ENCODE measurements at places on chromosomes 16 and 17.
A peak's percentile ranks its signal among the peaks of the same experiment; 100 is the strongest.

GRCh38 chr16:22364241-22364640 is 10.2 kb downstream of the CDR2 start:
- DNase-seq, result no peak

DNA sequence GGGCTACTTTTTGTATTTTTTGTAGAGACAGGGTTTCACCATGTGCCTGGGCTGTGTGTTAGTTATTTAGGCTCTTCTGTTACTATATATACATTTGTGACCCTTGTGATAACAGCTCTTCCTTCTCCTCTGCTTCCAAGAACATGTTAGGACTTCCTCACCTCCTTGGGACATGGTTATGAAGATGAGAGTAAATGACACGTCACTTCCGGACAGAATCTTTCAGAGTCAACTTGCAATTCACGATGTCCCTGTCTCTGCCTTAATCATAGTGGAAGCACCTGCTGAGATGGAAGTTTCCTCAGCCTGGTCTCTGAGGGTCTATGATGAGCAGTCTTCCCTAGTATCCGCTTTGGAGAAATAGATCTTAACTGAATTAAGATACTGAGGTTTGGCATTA is 42.9 kb downstream of the CCDC42 start:
- DNase-seq, result no peak

DNA sequence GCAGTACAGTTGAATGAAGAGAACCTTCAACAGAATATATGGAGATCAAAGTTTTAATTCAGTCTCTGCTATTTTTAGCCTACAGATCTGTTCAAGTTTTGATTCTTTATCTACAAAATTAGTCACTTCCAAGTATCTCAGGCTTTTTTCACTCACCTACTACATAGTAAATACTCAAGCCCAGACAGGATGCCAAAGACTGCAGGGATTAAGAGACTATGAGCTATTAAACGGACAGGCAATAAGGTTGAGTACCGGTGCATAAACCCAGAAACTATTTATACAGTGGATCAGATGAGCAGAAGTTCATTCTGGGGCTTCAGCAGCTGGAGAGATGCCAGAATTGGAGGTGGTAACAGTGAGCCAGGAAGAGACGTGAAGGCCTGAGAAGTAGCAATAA is 18.7 kb upstream of the OR3A1 start:
- no peak for DNase-seq

DNA sequence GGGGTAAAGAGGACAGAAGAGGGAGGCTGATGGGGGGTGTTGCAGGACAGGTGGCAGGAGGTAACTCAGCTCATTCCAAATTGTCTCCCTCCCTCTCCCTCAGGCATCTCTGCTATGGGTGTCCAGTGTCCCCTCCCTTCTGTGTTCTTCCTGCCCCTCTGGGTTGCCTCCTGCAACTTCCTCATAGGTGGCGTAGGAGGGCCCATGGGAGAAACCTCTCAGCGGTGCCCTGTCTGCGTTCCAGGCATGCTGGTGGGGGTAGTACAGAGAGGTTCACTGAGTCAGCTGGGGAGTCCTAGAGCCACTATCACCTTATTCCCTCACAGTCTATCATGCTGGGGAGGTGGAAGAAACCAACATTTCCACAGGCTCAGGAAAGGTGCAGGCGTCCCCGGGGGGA is 14.7 kb upstream of the ODF4 start:
- no peak for DNase-seq

GRCh38 chr17:70265471-70265870 is 96.1 kb downstream of the KCNJ2 start:
- no peak for DNase-seq

GRCh38 chr17:21034340-21035235 is 8.2 kb downstream of the USP22 start:
- no peak for DNase-seq

DNA sequence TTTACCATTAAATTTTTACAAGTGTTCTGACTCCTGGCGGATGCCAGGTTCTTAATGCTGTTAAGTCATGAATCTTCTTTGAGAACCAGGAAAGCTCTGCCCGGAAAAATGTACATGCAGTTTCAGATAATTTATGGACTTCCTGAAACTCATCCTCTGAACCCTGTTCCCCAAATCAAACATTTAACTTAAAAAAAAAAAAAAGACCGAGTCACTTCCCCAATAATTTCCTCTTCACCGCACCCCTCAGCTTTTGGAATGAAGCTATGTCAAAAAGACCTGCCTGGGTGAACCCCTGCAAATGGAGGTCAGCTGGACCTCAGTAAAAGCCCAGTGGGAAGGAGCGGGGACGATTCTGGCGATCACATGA is 15.0 kb downstream of the ZNF232 start:
- DNase-seq, result no peak

DNA sequence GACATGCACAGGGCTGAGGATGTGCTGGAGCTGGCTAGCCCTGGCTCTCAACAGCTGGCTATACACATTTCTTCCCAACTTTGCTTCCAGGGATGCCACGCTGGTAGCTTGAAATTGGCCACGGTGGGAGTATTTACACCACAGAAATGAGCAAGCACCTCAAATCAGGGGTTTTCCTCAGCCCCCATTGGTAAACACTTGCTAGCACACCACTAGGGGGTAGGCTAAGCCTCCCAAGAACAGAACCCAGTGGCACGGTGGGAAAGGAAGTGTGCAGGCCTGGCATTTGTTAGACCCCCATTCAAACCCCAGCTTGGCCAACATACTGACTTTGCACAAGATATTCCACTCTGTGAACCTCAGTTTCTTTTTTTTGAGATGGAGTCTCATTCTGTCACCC is 12.9 kb downstream of the DRC3 start:
- DNase-seq, result no peak

DNA sequence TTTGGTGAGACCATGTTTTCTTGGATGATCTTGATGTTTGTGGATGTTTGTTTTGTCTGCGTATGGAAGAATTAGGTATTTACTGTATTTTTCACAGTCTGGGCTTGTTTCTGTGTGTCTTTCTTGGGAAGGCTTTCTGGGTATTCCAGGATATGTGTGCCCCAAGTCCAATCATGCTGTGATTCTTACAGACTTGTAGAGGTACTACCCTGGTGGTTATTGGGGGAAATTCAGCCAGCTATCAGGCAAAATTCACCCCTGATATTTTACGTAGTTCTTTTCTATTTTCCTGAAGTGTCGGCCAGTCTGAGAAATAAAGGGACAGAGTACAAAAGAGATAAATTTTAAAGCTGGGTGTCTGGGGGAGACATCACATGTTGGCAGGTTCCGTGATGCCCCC is 33.4 kb upstream of the ARL4D start:
- no peak for DNase-seq

DNA sequence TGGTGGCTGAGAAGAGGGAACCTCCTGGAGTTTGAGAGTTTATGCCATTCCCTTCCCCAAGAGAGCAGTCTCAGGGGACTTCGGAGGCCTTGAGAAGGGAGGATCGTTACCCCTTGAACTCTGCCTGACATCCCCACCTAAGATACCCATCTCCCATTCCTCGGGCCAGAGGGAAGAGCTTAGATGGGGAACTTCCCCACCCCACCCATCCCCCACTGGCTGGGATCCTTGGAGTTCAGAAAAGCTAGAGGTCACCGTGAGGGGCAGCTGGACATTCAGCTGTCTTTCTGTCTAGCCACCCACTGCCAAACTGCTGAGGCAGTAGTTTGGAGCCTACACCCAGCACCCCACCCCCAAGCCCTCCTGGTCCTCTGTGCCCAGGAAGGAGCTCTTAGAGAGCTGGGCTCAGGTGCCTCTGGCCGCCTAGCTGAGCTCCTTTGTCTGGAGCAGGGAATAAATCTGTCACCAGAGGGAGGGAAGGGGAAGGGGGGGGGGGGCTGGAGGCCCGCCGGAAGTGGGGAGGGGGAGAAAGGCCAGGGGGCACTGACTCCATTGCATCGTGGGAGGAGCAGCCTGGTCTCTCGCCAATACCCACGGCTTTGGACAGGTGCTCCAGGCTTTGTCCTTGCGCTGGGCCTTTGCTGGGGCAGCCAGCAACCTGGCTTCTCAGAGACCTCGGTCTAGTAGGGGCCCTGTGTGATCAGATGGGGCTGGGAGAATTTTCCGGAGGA is 1.0 kb downstream of the HSD11B2 start:
- DNase-seq, result no peak

DNA sequence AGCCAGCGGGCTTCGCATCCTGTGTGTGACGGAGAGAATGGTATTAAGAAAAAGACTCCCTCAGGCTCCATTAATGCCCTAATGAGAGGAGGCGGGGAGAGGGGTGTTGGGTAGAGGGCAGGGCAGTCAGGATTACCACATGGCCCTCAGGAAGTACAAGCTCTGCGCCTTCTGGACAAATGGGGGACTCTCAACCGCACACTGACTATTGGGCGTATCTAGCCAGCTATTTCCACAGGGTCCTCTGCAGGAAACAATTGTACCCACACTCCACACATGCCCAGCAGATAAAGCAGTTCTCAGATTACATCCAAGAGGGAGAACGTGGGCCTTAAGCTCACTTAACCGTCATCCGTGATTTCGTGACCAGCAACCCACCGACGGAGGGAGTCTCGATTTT is 14.7 kb downstream of the NXN start:
- DNase-seq, result no peak

DNA sequence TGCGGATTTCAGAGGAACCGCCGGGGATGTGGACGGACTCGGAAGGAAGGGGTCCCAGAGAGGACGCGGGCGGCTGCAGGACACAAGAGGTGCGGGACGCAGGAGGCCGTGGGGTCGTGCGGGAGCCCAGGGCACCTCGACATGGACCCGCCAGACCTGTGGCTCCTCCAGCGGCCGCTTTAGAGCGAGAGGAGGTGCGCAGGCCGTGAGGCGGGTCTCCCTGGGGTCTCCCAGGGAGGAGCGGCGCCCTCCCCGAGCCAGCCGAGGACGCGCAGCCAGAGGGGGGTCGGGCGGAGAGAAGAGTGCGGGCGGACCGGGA is 6.8 kb upstream of the FLYWCH1 start:
- DNase-seq, result peak; percentile 29

- no peak for DNase-seq
Measured at GRCh38 chr17:7557775-7558543, 591 bp upstream of the TNFSF13 start.

DNA sequence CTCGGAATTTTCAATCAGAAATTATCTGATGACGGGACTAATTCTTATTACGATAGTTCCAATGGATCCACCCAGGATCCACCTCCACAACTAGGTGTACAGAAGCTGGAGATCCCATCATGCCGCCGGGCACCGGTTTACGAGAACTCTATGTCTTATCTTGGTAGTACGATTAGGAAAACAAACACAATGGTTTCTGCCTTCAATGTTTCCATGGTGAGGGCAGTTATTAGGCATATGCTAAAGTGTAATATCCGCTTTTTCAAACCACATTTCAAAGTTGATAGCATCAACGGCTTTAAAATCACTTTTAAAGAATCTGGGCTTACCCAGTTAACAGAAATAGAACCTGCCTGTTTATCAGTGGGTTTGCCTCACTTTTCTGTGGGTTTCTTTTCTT is 705.7 kb downstream of the MAF start:
- no peak for DNase-seq

GRCh38 chr17:75086496-75087181 is 1.1 kb upstream of the SLC16A5 start:
- DNase-seq, result no peak

GRCh38 chr16:72099377-72099818 is 5.8 kb downstream of the DHX38 start:
- peak; percentile 29 for DNase-seq

DNA sequence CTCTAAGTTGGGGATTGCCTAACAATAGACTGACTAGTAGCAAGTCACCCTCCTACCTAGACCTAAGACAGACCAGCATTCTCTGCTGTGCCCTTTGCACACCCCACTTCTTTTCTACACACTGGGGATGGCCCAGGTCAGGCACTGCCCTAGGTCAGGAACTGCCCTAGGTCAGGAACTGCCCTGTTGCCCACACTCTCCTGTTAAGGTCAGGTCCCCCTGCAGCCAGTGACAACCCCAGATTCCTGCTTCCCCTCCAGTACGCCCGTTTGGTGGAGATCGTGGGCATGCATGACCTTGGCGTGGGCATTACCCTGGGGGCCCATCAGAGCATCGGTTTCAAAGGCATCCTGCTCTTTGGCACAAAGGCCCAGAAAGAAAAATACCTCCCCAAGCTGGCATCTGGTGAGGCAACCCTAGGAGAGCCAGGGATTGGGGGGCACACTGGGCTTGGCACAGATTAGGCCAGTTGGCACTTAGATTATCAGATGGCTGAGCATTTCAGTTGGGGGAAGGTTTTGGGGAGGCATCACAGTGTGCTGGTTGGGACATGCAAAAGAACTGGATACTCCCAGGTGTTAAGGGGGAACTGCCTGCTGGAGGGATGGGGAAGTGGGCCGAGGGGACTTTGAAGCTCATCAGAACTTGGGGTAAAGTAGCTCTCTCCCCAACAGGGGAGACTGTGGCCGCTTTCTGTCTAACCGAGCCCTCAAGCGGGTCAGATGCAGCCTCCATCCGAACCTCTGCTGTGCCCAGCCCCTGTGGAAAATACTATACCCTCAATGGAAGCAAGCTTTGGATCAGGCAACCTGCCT is 1.7 kb downstream of the ACADVL start:
- DNase-seq, result no peak

- no peak for DNase-seq
Measured at GRCh38 chr17:12973496-12974004, 44.3 kb downstream of the ELAC2 start.

DNA sequence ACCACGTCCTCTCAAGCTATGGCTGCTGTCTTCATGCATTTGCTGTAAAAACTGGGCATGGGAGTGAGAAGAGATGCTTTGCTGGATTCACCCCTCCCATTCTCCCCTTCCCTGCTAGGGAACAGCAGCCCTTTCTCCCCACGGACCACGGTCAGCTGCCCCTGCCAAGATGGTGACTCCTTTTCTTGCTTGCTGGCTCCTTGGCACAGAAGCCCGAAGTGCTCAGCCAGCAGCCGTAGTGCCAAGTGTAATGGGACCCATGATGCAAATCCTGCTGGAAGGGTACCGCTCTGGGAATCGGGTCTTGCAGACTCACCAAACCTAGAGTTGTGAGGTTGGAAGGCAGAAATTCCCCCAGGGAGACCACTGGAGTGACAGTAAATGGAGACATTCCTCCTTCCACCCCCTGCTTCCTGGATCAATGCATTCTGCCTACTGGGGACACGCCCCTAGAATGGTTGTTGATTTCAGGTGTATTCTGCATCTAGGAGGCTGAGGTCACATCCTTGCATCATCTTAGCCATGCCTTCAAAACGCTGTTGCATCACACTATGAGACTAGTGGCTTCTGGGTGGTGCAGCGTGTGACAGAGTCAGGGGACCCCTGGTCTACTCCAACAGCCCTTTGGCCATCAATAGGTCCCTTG is 63.0 kb upstream of the CBX4 start:
- DNase-seq, result peak; percentile 9

GRCh38 chr17:80839970-80840369 is 151.7 kb upstream of the CHMP6 start:
- DNase-seq, result no peak

DNA sequence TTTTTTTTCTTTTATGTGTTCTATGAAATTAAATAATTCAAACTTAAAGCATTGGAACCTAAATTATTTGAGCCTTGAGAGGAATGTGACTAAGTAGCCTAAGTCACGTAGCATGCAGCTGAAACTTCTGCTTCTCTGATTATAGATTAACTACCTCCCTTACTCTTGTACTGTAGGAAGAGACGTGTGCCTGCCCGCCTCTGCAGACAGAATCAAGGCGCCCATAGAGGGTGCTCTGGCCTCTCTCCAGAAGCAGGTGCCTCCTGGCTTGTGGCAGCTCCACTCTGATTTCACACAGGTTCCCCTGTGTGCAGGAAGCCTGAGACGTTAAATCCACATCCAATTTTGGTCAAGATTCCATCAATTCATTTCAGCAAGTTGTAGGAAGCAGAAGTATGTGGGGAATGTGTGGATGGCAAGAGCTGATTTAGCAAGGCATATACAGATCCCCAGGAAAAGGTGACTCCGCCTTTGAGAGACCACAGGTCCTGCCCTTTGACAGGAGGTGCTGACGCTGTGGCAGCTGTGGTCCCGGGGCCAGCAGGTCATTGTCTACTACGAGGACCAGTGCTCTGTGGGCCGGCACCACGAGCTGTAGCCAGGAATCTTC is 1418.8 kb downstream of the CDH11 start:
- DNase-seq, result no peak

All from activated CD8-positive, alpha-beta memory T cell treated with anti-CD3 and anti-CD28 coated beads, Interleukin-2, amount 50 U/mL, for 4 hours (primary cell).